Astrocyte of the hippocampus (primary cell): ENCODE measurements at places on chromosomes 1 and 21.

DNA sequence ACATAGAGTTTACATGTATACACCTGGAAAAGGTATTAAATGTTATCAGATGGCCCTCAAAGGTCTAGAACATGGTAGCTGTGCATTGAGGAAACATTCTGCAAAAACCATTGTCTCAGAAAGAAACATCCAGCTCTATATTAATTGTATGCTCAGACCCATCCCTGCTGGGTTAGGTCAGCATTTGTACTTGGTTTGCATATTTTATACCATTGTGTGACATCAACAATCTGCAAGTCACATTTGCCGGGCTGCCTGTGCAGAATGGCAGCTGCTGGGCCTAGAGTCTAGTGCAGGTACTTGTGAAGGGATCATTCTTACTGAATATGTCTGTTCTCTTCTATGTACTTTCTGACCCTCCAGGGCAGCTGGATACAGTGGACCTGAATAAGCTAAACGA lies 43.9 kb upstream of the LAMC2 start:
- DNase-seq, result no peak

- no peak for DNase-seq
These were observed 479.0 kb downstream of the PTBP2 start for GRCh38 chr1:97200595-97200994.

DNA sequence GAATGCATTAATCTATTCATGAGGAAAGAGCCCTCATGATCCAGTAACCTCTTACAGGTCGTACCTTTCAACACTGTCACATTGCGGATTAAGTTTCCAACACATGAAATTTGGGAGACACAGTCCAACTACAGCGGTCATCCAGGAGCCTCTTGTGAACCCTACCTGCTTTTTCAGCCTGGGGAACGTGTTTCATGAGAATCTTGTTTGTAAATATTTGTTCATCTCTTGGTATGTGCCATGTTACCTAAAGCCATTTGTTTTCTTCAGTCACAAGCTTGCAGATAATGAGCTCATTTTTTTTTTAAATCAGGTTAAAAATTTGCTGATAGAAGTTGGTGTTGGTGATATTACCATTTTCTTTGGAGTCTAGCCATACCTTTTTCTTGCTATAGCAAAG lies 37.2 kb upstream of the PDC start:
- no peak for DNase-seq

DNA sequence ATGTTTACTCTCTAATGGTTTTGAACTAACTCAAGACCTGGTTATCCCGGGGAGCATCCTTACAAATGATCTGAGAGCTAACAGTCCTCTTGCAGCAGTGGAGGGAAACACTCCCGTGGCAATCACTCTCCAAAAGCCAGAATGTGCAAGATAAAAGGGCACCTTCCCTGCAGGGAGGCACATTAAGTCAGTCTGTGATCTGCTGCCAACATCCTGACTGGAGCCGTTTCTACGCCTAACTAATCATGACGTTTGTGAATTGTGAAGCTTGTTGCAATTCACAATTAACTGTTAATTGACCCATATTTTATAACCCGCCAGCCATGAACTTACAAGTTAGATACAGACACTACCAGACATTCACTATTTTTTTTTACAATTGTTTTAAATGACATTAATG lies 52.1 kb upstream of the LGALS8 start:
- DNase-seq, result peak; percentile 15

DNA sequence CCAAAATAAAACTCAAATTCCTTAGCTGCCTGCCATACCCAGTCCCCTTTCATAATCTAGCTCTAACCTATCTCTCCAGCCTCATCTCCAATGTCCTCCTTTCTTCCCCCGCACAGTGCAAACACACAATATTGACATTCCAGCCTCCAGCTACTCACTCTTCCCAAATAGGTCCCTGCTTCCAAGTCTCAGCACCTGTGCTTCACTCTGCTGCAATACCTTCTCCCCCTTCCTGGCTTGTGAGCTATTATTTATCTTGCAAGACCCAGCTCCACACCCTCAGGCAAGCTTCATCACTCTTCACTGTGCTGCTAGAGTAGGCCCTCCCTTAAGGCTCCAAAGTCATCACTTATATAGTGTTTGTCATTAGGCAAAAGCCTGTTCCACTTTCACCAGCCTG lies 9.7 kb downstream of the PLPP3 start:
- DNase-seq, result no peak

DNA sequence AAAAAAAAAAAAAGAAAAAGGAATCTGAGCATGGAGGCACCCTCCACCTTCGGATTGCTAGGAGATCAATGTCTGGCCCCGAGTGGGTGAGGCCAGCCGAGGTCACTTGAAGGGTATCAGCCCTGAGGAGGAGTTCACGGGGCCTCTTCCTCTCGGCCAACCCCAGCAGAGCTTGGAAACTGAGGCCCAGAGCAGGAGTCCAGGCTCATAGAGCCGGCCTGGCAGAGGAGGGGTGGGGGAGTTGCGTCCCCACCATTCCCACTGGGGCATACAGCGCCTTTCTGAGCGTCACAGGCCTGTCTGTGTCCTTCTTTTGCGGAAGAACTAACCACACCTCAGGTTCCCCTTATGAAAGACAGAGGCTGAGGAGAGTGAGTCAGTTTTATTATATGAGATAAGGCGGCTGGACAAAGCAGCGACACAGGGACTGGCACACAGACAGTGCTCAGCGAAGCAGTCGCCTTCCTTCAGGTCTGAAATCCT lies 17.1 kb upstream of the EPHA2 start:
- DNase-seq, result peak; percentile 80

GRCh38 chr1:209651138-209651587 lies 1.1 kb downstream of the LAMB3 start:
- peak; percentile 68 for DNase-seq

DNA sequence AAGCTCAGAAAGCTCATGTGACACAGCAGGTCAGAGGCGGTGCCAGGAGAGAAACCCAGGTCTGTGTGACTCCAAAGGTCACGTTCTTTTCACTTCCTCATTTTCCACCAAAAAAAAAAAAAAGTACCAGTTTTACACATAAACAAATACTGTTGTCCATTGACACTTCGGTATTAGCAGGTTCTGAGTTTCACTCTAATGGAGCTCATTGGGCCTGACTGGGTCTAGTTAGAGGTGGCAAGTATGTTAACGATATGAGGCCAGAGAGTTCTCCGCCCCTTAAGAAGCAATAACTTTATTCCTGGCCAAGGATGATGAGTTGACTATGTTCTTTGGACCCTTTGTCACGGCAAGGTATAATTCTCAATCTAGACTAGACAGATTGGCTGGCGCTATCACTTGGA lies 30.0 kb upstream of the SDE2 start:
- no peak for DNase-seq

GRCh38 chr1:45843474-45843905 lies 40.1 kb downstream of the MAST2 start:
- peak; percentile 19 for DNase-seq

DNA sequence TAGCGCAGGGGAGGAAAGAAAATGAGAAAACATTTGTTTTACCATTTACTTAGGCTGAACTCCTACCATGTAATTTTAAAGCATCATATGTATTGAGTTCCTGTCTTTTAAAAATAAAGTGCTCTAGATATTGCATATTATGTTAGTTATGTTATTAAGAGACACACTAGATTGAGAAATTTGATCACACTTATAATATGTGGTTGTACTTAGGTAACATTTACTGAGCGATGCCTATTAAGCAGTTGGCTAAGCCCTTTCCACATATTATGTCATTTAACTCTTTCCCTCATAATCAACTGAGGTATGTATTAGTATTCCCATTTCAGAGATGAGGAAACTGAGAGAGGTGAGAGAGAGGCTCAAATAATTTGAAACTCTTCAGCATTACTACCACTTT lies 4.5 kb upstream of the LRRC8D start:
- no peak for DNase-seq

DNA sequence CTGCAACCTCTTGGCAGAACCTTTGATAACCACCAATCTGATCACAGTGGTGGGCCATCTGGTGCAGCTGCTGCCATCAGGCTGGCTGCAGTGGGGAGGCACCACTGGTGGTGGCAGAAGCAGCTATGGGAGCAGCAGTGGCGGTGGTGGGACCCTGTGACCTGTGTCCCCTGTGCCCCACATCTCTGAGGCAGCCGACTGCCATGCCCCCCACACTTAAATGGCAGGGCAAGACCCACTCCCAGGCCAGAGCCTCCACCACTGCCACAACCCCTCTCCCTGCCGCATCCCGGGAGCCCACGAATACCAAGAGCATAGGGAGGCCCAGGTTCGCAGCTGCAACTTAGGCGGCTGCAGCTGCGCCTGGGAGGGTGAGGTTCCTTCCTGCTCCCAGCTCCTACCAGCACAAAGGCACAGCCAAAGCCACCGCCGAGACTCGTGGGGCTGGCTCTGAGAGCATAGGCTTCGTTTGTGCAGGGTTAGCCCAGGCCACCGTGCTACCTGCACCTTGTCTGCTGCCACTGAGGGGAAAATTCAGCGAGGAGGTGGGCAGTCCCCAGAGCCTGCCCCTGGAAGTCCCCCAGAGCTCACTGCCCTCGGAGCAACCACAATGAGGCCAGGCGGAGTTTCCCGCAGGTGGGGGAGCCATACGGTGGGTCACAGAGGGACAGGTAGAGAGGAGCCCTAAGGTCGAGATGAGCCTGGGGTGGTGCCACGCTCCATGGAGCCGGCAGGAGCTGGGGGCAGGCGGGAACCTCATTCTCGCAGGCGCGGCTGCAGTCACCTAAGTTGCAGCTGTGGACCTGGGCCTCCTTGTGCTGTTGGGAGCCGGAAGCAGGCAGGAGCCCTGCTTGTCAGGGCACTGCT lies 518.7 kb downstream of the RWDD3 start:
- no peak for DNase-seq

- DNase-seq, result no peak
These were observed 38.7 kb upstream of the SDC3 start for GRCh38 chr1:30947212-30947611.

DNA sequence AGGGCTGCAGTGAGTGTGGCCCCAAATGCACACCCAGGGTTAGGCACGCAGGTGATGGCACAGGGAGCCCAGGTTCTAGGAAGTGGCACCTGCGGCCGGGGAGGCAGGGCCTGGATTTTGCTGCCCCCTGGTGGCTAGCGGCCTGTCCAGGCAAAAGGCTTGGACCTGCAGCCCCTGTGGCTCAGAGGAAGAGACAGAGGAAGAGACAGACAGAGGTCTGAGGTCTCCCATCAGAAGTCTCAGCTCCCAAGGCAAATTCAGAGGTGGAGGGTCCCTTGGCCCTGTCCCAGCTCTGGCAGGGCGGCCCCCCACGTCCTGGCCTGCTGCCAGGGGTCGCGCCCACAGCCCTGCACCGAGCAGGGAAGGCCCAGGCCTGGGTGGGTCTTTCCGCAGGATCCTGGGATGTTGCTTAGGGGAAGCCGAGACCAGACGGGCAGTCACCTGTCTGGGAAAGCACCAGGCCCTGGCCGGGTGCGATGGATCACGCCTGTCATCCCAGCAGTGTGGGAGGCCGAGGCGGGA lies 8.0 kb upstream of the TNFRSF14 start:
- DNase-seq, result peak; percentile 86

- no peak for DNase-seq
These were observed 53.3 kb upstream of the TINAGL1 start for GRCh38 chr1:31523012-31523411.

- no peak for DNase-seq
These were observed 6.8 kb downstream of the NCF2 start for GRCh38 chr1:183583466-183583865.

DNA sequence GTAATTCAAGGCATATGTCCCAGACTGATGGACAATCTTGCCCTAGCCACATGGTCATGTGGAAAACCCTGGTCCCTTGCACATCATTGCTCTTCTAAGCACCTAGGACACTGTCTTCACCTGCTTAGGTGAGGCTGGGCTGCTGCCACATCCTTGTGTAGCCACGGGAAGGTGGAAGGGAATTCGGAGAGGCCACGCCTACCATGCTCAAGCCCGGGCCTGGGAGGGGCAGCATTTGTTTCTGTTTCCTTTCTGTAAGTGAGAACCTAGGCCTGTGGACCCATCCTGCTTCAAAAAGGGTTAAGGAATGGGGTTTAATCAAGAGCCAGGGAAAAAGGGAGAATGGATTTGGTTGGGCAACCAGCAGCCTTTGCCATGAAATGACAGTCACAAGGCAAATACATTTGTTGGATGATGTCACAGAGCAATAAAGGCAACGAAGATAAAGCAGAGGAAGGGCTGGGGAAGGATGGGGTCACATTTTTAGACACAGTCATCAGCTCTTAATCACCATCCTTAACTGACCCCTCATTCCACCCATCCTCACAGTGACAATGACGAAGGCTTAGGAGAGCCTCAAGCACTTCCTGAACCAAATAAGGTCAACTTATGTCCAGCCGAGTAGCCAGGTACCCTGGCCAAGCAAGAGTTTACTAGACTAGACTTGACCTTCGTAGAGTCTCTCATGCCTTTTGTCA lies 10.1 kb upstream of the LRRC38 start:
- DNase-seq, result no peak

DNA sequence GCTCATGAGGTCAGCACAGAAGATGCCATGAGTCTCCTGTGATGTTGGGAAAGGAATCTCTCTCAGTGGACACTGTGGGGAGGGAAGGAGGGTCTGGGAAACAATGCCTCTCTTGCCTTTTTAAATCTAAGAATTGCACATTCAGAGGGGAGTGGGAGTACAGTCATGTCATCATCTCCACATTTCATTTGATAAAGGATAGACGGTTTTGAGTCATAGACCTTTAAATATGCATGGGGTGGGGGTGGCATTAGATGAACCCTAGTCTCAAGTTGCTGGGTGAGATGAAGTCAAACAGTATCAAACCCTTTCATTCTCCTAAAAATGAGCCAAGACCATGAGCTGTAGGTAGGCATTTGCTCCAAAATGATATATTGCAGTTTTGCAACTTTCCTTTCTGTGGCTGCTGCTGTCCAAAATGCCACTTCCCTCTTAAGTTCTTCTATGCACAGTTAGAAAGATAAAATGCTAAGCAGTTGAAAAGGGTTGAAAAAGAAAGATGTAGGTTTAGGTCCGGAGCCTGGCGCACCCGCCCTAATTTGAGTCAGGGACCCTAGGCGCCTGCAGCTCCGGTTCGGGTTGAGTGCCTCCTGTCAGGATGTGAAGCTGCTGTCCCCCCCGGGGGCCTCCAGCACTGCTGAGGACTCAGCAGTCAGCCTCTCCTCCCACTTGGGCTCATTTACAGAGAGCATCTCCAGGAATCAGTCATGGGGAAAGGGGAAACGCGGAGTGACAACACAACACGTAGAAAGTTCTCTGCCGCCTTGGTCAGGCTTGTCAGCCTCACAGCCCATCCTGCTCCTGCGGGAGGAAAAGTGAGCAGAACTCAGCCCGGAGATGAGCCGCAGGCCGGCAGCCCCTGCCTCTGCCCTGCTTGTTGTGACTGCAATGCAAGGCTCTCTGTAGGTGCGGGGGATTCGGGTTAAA lies 479.3 kb upstream of the RUNX1 start:
- DNase-seq, result no peak

DNA sequence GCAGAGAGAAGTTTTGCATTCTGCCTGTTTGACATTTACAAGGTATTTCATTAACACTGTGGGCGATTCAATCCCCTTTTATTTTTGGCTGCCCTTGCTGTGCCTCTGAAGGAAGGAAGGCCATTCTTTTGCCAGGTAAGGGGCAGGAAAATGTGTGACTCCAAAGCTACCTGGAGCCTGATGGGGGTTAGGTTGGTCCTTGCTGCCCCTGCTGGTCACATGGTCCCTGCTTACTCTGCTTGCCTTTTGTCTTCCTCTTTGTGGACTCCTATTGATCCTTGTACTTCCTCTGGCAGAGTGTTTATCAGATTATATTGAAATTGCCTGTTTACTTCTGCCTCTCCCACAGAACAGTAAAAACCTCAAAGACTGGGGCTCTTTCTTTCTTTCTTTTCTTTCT lies 65.7 kb downstream of the ST6GALNAC3 start:
- no peak for DNase-seq
